NCI-H510A (cell line): ENCODE measurements at places on chromosomes 7 and 10.

DNA sequence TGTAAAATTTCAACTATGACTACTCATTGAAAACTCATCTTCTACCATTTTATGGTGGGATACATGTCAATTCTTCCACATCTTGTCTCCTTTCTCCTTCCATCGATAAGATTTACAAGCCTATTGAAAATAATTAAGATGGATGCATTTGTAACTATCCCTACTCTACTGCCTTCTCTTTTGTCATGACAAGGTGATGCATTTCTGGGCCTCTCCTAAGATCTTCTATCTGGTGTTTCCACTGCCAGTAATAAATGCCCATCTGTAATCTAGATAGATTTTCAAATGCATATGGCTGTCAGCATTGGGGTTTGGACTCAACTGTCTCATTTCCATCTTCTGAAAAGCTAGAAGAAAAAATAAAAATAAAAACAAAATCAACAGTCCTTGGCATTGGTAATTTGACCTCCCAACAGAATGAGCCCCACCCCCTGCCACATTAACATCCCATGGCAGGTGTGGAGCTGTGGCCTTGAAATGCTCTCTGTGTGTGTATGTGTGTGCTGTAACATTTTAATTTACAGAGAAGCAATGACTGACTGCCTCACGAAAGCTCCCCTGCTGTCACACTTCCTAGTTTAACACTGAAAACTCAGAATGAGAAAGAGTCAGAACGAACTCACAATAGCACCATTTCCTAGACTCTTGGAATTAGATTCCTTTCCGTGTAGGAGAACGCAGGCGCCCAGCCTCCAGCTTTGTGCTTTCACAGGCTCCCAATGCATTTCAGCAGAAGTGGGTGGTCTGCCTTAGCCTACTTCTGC lies 74.2 kb downstream of the RHOBTB1 start:
- no peak for DNase-seq

GRCh38 chr10:131874991-131875451 lies 25.8 kb upstream of the PPP2R2D start:
- DNase-seq: peak; percentile 83

- DNase-seq: no peak
These were observed 493 bp downstream of the WDR91 start for GRCh38 chr7:135210888-135211178.

DNA sequence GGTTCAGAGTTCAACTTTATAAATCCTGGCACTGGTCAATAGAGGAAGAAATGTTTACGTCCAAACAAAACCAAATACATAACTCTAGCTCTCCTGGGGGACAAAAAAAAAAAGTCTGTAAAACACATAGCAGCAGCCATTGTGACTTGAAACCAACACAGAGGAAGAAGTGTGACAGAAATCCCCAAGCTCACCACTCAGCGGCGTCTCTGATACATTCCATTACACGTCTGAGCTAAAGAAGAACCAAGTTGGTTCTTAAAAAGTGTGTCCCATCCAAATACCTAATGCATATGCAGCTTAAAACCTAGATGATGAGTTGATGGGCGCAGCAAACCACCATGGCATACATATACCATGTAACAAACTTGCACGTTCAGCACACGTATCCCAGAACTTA lies 58.3 kb upstream of the NANOS1 start:
- no peak for DNase-seq

DNA sequence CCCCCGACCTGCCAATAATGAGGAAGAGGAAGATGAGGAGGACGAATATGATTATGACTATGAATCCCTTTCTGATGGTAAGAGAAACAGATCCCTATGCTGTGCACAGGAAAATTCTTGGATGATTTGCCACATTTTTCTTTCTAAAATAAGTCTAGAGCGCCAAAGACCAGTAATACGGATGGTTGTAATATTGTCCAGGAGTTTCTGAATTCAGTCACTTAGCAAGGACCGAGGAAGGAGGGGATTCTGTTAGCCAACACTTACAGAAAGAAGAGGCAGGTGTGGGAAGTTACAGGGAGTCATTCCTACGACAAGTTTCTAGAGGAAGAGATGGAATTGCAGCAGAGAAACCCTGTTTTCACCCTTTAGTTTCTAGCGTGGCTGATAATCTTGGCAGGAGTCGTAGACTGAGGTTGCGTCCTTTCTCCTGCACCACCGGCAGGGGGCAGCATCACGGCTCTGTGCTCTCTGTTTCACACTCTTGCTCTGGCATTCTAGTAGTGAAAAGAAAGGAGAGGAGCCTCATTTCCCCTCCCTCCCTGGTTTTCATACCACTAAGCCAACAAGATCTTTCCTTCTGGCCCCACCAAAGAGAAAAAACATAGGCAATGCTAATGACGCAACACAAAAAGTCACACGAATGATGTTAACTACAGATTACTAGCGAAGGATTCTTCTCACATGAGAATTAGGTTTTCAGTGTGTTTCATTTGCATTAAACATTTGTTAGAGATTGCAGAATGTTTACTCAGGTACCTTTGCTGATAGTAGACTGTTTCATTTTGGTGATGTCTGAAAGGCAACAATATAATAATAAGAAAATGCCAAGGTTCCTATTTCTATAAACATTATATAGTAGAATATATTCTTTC lies 82.7 kb downstream of the NOC3L start:
- no peak for DNase-seq

GRCh38 chr10:33547976-33548375 lies 213.5 kb upstream of the NRP1 start:
- no peak for DNase-seq

DNA sequence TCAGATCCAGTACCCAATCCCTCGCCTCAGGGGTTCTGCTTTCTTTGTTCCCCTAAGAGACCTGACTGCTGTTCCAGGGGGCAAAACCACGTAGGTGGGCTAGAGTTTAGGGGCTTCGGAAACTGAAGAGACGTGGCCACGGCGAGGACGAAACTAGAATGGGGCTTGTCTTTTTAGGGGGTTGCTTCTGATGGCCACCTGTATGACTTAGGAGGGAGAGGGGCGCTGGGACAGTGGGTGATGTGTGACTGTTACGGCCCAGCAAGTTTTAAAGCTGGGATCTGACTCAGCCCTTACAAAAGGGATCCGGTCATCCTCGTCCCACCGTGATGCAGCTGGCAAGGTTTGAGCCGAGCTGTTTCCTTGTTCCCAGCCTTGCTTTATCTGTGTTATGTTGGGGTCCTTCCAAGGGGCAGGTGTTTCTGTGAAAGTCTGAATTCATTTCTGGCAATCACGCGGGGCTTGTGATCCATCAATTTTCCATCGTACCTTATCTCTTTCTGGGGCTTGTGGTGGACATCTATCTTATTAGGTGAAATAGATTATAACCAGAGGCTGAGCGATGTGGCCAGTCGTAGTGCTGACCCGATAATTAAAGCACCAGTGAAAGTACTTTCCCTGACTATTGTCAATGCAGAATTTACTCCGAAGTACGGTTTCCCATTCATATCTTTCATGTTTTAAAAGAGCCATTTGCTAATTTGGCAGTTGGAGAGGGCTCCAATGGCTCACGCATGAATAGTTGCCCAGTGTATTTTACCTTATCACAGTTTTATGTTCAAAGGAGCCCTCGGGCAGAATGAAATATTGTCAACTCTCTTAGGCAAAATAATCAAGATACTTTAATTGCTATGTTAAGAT lies 830 bp downstream of the MET start:
- DNase-seq: no peak

- DNase-seq: no peak
These were observed 20.1 kb downstream of the TMEM176A start for GRCh38 chr7:150820578-150821198.

- no peak for DNase-seq
These were observed 48.1 kb downstream of the CTTNBP2 start for GRCh38 chr7:117825132-117825531.

DNA sequence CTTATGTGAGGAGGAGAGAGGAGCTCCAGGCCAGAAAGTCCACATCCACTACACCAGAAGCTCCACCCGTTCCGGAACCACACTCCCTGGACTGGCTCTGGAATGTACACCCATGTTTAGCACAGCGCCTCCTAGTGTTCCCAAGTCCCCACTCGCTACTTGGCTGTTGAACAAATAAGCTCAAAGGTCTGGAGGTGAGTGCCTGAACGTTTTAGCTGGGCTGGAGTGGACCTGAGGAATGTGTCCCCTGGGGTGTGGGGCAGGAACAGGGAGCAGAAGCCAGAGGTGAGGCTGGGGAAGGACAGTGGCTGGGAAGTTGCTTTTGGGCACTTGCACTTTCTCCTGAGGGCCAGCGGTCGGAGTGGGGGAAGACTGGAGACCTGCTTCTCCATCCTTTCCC lies 164.1 kb upstream of the CDCA7L start:
- DNase-seq: no peak

DNA sequence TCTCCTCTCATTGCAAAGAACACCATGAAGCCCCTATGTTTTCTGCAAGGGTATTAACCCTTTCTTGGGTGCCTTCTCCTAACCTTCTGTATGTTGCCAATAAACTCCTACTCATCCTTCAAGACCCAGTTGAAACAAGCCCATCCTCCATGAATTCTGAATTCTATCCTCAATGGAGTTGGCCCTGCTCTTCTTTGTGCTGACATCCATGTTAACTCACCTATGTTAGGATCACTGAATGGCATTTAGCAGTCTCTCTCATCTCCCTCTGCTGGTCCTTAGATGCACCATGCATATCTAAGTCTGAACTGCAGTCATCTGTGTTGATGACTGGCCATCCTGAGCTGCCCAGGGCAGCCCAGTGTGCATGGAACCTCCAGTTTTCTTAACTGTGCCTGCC lies 129.8 kb downstream of the BUB3 start:
- no peak for DNase-seq

GRCh38 chr7:131546583-131547141 lies 9.8 kb downstream of the PODXL start:
- no peak for DNase-seq

DNA sequence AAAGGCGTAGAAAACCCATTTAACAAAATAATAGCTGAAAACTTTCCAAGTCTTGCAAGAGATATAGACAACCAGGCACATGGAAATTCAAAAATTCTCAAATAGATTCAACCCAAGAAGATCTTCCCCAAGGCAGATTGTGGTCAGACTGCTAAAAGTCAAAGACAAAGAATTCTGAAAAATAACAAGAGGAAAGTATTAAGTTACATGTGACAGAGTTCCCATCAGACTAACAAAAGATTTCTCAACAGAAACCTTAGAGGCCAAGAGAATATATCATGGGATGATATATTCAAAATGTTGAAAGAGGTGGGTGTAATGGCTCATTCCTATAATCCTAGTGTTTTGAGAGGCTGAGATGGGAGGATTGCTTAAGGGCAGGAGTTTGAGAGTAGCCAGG lies 59.8 kb downstream of the TMEM178B start:
- DNase-seq: no peak

DNA sequence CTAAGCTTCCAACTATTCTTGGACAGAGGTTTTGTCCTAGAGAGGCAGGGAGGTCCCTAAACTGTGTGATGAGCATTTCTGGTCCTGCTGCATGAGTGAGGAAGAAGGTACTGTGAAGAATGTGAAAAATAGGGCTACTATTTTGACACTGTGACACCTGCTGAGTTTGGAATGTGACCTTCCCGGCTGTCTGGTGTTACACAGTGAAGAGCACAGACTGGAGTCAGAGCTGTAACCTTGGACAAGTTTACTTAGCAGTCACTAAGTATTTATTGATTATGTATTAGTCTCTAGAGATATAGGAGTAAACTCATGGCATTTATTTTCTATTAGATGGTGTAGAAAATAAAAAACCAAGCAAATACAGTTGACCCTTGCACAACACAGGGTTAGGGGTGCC lies 12.3 kb downstream of the GOLGA7B start:
- DNase-seq: no peak

DNA sequence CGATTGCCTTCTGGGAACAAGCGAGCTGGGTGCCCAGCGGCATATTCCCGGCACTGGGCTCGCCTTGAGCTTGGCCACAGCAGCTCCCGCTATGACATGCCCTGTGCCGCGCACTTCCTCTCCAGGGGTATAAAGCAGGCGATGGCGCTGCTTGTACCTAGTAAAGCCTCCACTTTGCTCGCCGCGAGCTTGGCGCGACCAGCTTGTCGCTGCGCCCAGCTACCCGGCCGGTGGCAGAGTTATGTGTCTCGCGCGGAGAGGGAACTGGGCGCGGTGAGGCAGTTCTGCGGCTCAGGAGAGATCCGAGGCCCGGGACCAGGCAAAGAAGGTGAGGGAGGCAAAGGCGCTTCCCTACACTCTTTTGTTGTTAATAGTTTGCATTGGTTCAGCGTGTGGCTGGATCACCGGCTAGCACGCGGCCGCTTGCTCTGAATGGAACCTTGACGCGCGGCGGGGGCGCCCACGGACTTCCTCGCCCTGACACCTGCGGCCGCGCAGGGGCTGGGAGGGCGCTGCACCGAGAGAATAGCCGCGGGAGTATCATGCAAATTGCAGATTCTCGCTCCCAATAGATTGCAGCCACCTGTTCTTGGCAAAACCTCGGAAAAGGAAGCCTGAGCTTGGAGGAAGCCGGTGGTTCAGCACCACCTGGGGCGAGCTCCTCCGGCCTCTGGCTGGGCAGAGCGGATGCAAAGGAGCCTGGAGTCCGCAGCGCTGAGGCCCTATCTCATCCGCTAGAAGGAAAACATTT lies 3.0 kb upstream of the BUB3 start:
- DNase-seq: no peak

GRCh38 chr10:21174715-21175495 lies 277.8 kb upstream of the NEBL start:
- DNase-seq: no peak

DNA sequence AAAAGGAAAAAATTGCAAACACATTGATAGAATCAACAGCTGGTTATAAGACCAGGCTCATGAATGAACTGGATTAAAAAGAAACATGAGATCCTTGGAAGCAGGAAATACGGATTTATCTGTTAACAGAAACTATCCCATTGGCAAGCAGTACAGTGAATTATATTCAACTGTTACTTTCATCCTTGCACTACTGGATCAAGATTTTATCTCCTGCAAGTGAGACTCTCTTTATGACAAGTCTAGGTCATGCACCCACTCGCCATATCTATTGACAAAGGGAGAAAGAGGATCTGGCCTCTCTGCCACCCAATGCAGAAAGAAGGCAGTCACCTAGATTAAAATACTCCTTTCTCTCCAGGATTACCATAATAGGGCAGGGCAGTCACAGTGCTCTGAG lies 41.4 kb downstream of the CSTF2T start:
- no peak for DNase-seq

GRCh38 chr10:12388671-12389070 lies 39.3 kb downstream of the CAMK1D start:
- DNase-seq: peak; percentile 20

DNA sequence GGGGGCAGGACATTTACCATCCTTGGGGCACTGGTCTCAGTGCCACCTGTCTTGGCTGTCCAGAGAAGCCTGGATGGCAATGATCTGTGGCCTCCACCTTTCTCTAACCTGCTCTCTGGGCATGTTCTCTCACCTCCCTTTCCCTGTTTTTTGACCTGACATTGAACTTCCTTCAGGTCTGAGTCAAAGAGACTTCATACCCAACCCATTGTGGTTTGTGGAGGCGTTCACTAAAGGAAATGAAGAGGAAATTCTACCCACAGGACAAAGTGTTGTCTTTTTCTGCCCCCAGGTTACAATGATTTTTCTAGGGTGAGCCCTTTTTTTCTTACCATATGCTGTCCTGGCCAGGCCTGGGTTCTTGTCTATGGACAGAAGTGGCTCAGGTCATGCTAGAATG lies 76.6 kb downstream of the CYP26A1 start:
- DNase-seq: no peak
